Stimulated activated CD4-positive, alpha-beta T cell treated with anti-CD3 and anti-CD28 coated beads, Interleukin-1b, Interleukin-23, amount 100 ng/mL, for 1 hour (primary cell): ENCODE measurements at places on chromosomes 4 and X.

- DNase-seq: no peak
Observed at GRCh38 chrX:70013466-70014381, 36.0 kb downstream of the AWAT2 start.

DNA sequence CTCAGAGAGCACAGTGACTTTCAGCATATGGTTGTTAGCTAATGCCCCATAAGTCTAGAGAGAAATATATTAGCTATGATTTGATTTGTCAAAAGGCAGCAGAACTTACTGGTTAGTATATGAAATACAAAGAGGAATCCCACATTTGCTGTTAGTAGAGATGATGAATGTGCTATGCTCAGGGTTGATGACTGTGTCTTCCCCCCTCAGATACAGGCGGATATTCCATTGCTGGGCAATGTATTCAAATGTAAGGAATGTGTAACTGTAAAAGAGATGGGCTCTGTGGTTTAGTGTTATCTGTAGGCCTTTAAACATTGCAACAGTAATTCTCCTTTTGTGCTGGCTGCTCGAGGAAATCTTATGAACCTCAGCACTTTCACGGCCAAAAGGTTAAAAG is 528.9 kb upstream of the ARX start:
- DNase-seq: no peak

GRCh38 chrX:88982183-88982582 is 235.2 kb downstream of the CPXCR1 start:
- no peak for DNase-seq

DNA sequence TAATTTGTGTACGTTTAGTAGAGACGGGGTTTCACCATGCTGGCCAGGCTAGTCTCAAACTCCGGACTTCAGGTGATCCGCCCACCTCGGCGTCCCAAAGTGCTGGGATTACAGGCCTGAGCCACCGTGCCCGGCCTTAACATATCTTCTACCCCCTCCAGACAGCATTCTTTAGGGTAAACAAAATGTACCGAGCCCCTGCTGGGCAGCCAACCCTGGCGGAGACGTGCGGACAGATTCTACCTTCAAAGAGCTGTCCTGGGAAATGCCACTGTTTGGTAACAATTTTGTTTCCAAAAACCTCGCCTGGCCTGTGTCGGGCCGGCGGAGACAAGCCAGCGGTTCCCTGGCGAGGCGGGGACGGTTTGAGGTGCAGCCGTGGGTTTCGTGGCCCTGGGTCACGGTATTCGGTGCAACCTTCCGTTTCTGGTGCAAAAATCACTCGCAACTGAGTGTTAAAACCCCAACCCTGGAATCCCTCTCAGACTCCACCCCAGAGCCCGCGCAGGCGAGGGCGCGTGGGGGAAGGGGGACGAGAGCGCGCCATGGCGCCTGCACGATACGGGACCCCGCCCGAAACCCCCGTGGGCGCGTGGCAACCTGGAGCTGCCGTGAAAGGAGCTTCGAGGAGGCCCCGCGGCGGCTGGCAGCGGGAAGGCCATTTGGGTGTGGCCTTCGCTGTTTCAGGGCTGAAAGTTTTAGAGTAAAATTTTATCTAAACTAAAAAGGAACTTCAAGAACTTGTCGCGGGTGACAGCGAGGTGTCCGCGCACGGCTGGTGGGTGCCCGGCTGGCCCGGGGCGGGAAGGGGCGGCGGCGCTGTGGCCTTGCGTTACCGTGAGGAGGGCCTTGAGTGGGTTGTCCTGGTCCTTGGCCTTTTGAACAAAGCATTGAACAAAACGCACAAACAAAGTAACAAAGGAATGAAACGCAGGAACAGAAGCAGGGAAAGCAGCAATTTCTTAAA is 17.0 kb downstream of the MRFAP1 start:
- no peak for DNase-seq

DNA sequence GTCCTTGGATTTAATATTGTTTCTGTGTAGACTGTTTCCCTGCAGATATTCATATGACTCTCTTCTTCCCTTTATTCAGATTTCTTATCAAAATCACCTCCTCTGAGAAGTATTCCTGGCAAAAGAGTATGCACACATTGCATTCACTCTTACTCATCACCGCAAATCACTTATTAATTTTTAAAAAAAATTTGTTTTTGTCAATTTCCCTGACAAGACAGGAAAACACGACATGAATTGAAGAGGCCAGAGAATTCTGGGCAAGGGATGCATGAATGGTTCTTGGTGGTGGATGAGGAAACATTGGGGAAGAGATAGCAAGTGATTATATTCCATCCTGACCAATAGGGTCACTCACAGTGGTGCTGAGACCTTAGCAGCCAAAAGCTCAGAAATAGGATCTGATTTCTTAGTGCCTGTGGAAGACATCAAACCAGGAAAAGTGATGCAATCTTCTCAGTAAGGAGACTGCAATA is 522.5 kb upstream of the AGA start:
- no peak for DNase-seq
